Progenitor cell of endocrine pancreas (in vitro differentiated cells): ENCODE measurements at places on chromosomes 13 and 19. TPM values are rescaled to one million over a fixed set of nuclear protein-coding genes. Genes with fewer than 3 reads are reported as not detected.

DNA sequence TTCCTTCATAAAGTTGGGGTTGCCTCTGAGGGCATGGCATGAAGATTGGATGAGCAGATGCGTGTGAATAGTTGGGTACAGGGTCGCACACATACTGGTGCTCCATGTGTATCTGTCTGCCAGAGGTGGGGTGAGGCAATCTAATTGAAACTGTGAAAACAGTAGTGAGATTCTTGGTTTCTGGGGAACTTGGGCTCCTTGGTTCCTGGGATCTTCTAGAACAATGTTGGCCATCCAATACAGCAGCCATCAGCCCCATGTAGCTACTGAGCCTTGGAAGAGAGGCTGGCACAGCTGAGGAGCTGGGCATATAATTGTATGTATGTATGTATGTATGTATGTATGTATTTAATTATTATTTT lies 616 bp downstream of the FCHO1 start:
- no peak for DNase-seq

DNA sequence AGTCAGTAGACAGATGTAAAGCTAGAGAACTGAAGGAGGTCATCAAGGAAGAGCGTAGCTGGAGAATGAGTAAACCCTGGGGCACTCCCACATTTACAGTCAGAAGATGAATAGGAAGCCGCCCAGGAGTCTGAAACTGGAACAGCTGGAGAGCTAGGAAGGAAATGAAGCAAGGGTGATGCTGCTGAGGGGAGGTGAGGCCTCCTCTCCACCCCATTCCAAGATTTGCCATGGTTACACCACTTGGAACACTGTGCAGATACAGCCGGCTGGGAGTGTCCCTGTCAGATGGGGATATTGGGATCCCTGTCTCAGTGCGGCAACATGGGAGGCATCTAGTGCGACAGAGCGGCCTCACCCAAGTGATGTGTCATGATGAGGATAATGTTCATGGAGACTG lies 51.8 kb upstream of the GPI start:
- no peak for DNase-seq

- DNase-seq, result no peak
These were observed 10.3 kb downstream of the C19orf81 start for GRCh38 chr19:50659318-50660087.

GRCh38 chr19:49380391-49380790 lies 7.7 kb upstream of the KASH5 start:
- DNase-seq, result no peak

DNA sequence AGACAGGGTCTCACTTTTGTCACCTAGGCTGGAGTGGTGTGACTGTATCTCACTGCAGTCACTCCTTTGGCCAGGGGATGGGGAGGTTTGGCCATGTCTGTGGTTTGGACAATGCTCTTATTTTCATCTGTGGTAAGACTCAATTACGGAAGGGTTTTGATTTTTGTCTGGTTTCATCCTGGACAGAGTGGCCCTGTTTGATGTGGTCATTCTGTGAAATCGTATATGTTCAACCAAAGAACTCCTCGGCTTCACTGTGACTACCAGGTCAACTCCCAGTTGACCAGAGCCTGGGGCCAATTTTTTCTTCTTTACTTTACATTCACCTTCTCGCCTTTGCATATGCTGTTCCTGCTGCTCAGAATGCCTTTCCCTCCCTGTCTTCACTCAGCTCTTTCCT lies 6.8 kb upstream of the CCDC124 start:
- DNase-seq, result no peak

DNA sequence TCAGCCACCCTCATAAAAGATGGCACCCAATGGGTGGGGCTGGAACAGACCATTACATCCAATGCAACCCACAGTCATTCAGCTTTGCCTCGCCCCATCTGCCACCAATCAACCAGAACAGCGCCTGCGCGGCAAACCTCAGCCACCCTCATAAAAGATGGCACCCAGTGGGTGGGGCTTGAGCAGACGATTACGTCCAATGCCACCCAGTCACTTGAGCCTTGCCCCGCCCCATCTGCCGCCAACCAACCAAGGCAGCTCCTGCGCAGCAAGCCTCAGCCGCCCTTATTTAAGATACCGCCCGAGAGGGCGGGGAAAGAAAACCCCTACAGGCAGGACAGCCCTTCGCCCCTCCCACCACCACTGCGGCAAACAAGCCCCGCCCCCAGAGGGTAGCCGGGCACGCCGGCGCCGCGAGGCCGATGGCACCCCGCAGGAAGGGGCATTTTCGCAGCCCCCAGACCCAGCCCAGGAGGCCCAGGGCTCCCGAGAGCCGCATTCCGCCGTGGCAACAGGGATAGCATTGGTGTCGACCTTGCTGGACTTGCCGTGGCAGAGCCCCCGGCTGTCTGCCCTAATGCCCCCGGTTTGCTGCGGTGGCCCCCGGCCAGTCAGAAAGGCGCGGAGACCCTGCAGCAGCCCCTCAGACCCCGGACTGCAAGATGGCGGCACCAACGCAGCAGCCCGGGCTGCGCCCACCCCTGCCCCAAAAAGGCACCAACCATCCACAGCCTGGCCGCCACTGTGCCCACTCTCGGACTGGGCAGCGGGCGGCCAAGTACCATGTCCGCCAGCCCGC lies 675 bp downstream of the PEG3 start:
- DNase-seq, result no peak

GRCh38 chr13:94315188-94315587 lies 164.3 kb downstream of the DCT start:
- no peak for DNase-seq

DNA sequence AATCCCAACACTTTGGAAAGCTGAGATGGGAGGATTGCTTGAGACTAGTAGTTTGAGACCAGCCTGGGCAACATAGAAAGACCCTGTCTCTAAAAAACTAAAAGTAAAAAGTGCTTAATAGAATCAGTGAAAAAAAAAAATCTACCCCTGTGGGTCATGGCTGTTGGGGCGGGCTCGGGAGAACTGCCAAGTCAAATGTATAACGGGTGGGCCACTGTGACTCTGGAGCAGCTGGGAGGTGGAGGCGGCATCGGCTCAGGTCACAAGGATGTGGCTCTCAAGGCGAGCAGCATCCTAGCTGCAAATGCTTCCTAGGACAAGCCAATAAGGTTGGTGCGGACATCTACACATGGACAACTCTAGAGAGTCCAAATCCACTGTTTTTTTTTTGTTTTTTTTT lies 30.9 kb downstream of the C19orf47 start:
- DNase-seq, result no peak

The IFNL1 gene
- total RNA-seq, result not detected in 2 replicates

The AXL gene
- total RNA-seq, result 14.8 and 15.7 TPM in 2 replicates

DNA sequence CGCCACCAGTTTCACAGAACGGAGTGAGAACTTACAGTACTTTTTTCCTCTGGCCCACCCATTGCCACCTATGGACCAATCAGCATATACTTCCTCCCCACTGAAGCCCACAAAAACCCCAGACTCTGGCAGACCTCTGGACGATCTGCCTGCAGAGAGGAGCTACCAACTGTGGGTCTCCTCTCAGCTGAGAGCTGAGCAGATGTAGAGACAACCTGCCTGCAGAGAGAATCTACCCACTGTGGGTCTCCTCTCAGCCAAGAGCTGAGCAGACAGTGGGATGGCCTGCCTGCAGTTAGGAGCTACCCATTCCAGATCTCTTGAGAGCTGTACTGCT lies 69.7 kb downstream of the PIBF1 start:
- DNase-seq, result no peak

DNA sequence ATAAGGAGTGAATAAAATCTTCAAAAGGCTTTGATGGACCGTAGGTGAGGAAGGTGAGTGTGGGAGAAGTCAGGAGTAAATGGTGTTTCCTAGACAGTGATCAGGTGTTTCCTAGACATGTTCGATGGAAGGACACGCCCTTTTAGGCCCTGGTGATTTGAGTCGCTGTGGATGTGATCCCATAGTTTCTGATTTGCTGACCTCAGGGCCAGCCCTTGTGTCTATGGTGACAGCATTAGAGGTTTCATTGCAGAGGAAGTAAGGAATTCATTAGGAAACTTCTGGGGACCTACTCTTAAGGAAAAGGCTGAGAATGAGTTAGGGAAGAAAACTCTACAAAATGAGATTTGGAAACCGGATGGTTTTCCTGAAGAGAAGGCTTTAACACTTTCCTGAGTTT lies 31.5 kb upstream of the RNF113B start:
- no peak for DNase-seq

DNA sequence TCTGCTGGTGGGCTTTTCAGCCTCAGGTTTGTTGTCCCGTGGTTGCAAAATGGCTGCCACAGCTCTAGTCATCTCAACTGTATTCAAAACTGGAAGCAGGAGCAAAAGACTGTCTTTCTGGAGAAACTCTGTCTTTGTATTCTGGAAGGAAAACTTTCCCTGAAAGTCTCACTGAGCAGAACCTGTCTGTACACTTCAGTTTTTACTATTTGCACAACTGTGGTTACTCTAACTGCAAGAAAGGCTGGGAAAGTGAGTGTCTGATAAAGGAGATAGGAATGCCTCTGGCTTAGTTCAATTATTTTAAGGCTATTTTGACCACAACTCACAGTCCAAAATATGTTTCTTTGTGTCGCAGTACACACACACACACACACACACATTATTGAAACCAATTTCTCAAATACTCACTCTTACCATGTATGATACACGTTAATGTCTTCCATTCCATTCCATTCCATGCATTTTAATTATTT lies 49.7 kb upstream of the EHD2 start:
- DNase-seq, result no peak

DNA sequence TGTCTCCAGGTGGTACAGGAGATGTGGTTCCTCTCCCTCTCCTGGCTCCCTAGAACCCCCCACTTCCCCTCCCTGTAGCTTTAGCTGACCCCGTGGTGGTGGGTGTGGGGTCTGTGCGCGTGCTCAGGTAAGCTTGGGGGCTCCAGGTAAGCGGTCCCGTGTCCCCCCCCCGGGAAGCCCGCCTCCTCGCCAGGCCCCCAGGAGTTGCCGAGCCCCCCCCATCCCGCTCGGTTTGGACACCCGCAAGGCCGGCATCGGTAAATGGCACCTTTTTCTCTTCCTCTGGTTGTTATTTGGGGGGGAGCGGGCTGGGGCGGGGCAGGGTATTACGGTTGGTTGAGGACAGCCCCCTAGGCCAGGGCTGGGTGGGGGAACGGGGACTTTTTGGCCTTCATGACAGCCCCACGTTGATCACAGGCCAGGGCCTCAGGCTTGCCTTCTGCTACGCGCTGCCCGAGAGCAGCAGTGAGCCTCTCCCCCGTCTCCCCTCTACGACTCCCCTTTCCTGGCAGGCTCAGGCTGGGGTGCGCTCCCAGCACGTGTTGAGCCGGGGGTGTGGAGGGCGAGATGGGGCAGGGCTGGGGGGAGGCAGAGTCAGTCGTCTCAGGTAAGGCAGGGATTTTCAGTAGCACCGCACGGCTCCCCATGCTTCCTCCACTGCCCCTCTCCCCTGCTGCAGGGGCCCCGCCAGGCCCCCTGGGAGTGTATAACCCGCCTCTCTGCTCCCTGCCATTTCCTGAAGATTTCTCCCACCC lies 10.7 kb upstream of the LIN7B start:
- DNase-seq, result no peak

DNA sequence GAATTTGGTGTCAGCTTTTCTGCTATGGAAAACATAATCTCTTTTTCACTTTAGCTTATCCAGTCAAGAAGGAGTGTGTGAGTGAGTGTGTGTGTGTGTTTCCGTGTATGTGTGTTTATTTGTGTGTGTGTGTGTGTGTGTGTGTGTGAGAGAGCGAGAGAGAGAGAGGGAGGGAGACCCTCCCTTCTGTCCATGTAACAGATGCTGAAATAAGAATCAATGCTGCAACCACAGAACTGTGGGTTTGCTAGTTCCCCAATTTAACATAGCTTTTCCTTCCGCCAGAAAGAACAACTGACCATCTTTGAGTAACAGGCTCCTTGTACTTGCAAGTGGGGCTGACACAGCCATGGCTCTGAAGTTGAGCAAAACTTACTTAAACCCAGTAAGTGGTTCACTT lies 5.2 kb downstream of the LCP1 start:
- no peak for DNase-seq

GRCh38 chr19:42421101-42421500 lies 6.1 kb downstream of the LIPE start:
- DNase-seq, result no peak

The ZNF264 gene
- 35.7 and 40.2 TPM in 2 replicates for total RNA-seq

DNA sequence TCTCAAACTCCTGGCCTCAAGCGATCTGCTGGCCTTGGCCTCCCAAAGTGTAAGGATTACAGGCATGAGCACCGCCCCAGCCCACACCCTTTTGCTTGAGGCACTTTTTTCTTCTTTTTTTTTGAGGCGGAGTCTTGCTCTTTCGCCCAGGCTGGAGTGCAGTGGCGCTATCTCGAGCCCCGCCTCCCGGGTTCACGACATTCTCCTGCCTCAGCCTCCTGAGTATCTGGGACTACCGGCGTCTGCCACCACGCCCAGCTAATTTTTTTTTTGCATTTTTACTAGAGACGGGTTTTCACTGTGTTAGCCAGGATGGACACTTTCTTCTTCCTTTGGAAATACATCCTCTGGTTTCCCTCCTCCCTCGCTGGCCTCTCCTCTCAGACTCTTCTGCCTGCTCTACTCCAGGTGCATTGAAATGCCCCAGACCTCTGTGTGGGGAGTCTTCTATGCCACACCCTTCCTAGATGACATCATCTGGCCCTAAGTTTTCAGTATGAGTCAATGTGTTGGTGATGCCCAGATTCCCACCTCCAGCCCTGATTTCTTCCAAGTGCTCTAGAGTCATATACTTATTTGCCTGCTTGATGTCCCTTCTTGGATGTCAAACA lies 20.7 kb upstream of the TPT1 start:
- no peak for DNase-seq

GRCh38 chr13:25783601-25784024 lies 268.2 kb downstream of the SHISA2 start:
- no peak for DNase-seq

- DNase-seq, result no peak
These were observed 1158.0 kb upstream of the SPRY2 start for GRCh38 chr13:81498969-81499368.

The SNRPD2 gene
- total RNA-seq, result 401 and 414 TPM in 2 replicates

The CEACAM21 gene
- total RNA-seq, result not detected in 2 replicates

The WDR18 gene
- total RNA-seq, result 71.8 and 72.3 TPM in 2 replicates

DNA sequence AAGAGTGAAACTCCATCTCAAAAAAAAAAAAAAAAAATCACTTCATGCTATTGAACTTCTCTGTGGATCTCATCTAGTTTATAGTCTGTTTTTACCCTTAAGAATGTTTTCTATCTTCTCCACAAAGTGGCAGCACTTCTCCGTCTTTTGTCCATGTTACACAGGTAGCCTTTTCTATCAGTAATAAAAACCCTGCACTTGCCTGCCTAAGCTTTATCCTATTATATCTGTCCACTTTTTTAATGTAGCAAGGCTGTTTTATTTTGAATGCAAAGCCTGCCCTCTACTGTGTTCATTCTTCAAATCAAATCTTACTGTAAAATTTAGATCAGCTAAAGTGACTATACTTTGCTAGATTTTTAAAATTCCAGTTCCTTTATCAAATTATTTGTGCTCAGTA lies 124.0 kb downstream of the STOML3 start:
- no peak for DNase-seq

DNA sequence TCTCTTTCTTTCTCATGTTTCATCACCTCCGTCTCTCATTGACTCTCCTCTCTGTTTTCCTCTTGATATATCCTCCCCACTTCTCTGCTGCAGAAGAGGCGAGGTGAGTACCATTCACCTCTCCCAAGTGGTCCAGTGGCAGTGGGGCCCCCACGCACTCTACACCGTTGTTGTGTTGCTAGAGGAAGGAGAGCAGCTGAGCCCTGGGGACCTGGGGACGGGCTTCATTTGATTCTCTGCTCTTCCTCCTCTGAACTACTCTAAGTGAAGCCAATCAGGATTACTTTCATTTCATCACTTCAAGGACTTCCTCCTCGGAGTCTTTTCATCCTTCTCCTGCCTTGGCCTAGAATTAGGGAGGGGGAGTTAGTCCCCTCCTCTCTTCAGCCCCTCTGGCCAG lies 64.6 kb downstream of the CCNE1 start:
- no peak for DNase-seq

The EID2B gene
- total RNA-seq, result 1.8 and 2.0 TPM in 2 replicates

The IL17D gene
- 6.3 and 6.4 TPM in 2 replicates for total RNA-seq
